ENCODE measurements at places on chromosomes 4 and X.

GRCh38 chrX:134849390-134849789, 141.4 kb upstream of the SMIM10 start:
- DNase-seq, result no peak

DNA sequence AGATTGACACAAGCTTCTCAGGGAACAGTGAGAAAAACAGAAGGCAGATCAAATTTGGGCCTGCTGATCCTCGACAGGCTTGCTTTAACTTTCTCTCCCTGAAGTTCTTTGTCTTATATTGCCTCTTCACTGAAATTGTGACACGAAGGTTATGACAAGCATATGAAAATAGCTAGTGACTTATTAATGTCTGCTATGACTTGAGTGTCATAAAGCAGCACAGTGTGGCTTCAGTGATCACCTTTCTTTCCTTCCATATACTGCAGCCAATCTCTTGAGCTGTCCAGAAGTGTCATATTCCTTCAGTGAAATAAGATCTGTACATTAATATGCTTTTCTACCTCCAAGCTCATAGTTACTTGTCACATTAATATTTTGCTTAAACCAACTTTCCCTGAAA, 870.2 kb downstream of the C4orf33 start:
- DNase-seq, result no peak

DNA sequence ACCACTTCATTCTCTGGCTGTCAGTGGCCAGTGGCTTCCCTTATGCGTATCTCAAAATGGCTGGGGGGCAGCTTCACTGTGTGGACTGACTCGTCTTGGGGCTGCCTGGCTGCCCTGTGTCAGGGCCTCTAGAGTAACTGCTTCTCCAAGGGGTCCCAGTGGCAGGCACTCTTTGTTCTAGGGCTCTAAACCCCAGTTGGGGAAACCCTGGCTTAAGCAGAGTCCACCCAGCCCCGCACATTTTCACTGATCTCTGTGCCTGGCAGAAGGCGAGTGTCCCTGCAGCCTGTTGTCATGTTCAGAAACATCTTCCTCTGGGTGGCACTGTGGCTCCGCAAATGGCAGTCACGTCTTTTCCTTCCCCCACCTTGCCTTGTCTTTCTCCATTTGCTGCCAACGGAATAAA, 59.7 kb downstream of the NBDY start:
- no peak for DNase-seq

GRCh38 chrX:110852180-110852579, 56.6 kb upstream of the CHRDL1 start:
- DNase-seq, result no peak

- DNase-seq, result no peak
Observed at GRCh38 chr4:147855571-147856009, 123.7 kb downstream of the ARHGAP10 start.

DNA sequence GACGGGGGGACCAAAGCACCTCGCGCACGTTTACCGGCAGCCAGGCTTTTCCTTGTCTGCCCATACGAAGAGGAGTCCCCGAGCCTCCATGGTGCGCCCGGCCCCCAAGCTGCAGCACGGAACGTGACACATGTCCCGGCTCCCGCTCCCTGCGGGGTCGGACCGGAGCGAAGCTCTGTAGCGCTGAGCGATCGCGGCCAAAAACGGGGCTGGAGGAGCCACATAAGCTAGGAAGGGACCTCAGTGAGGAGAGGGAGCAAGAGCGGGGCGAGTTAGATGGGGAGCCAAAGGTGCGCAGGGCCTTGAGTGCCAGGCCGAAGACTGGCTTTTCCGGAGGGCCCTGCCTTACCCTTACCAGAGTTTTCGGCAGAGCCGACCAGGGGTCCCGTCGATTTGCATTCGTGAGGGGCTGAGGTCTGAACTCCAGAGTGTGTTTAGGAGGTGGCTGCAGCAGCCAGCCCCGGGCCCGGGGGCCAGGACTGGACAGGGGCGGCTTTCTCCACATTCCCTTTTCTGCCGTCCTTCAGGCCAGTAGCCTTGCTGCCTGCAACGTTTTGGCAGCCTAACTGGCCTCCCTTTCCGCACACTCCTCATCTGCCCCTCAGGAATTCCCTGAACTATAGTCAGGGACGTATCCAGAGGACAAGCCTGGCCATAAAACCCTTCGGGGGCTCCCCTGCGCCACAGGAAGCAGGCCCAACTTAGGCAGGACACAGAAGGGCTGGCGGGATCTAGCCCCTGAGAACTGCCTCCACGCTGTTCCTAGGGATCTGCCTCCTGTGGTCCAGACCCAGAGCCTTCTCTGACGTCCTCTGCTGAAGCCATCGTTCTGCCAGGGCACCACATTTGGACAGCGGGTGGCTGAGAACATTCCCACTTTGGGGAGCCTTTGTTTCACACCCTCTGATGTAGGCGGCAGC, 689 bp downstream of the SSR4 start:
- DNase-seq, result no peak

DNA sequence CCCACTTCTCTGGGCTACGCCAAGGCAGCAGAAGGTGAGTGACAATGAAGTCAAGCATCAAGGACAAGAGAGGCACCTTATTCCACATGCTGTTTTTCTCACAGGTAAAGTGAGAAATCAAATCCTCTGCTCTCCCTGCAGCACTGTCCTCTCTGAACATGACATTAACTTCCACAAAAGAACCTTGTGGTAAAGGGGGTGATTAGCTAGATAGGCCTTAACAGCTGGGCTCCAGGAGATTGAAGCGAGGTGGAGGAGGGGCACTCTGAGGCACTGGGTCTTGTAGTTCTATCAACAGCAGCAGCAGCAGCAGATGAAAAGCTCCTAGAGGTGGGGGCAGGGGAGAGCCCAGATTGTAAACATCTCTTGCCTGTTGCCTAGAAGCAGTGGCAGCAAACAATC, 96.8 kb upstream of the CXXC4 start:
- no peak for DNase-seq

DNA sequence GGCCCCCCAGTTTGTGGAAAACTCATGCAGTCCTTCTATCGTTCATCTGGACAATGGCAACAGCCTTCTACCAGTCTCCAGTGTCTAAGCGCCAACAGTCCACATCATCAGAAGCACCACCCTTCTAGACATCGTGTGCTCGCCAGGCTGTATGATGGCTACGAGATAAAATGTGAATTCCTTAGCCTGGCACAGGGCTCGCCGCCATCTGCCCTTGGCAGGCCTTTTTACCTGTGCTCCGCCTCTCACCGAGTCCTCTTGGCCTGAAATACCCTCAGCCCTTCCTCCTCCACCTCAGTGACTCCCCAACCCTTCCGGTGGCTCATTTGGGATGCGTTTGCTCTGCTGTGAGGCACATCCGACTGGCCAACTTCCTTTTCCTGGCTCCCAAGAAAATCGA, 15.9 kb upstream of the STS start:
- no peak for DNase-seq

GRCh38 chrX:78237127-78237526, 90.3 kb downstream of the CYSLTR1 start:
- DNase-seq, result no peak

Measured in tibial artery (tissue), 4 donors.